ENCODE measurements at places on chromosomes 7 and 10.

DNA sequence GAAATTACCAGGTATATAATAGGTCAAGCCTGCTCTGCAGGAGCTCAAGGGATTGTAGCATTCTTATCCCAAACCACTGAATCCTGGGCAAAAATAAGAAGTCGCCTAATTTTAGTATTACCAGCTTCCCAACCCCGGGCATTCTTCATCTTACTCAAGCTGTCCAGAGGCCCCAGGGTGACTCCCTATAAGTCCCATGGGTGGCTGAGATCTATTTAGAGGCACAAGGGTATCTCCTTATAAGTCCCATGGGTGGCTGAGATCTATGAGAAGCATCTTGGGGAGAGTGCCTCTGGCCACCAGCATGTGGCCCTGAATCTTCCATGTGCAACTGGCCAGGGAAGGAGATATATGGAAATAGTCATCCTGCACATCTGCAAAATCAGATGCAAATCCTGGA, 38.9 kb downstream of the PRSS2 start:
- no peak for DNase-seq

- no peak for DNase-seq
Observed at GRCh38 chr7:113945018-113945938, 26.5 kb upstream of the PPP1R3A start.

- no peak for DNase-seq
Observed at GRCh38 chr10:91307489-91307888, 87.0 kb downstream of the PCGF5 start.

GRCh38 chr10:99531696-99532593, 797 bp upstream of the NKX2-3 start:
- DNase-seq: no peak

- DNase-seq: peak; percentile 22
Observed at GRCh38 chr10:15719899-15720634, at the start of gene ITGA8. Gene ITGA8 (minus strand): TSS chr10:15719922. CDS start chr10:15719771, 151 bp downstream.

GRCh38 chr10:120221873-120222485, 235.0 kb upstream of the PLPP4 start:
- peak; percentile 64 for DNase-seq

DNA sequence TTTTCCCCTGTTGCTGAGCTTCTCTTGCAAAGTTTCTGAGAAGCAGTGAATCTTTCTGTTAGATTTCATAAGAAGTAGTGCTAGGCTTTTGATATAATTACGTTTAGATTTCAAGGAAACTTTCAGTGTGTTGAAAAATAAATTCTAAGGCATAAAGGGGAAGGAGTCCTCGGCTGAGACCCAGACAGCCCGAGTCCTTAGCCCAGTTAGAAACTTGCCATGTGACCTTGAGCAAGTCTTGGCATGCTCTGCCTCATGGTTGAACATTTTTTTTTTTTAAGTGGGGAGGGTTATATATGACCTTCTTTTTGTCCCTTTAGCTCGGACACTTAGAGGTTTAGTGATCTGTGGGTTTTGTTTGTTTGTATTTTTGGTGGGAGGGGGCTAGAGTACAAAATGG, 117.5 kb downstream of the TCF7L2 start:
- no peak for DNase-seq

DNA sequence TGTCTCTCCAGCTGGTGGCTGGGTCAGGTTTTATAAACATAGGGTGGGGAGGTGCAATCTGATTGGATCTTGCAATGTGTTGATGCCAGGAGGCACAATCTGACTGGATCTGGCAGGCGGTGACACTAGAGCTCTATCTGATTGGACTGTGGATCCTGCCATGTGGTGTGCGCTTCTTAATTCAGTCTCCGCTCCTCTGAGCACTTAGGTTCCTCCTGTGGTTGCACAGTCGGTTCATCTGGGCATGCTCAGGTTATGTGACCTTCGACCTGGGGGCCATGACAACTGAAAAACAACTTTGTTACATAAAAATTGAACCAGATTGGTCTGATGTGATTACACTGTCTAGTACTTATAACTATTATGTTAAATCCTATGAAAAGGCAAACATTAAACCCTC, 127.1 kb upstream of the SVIL start:
- DNase-seq: no peak

DNA sequence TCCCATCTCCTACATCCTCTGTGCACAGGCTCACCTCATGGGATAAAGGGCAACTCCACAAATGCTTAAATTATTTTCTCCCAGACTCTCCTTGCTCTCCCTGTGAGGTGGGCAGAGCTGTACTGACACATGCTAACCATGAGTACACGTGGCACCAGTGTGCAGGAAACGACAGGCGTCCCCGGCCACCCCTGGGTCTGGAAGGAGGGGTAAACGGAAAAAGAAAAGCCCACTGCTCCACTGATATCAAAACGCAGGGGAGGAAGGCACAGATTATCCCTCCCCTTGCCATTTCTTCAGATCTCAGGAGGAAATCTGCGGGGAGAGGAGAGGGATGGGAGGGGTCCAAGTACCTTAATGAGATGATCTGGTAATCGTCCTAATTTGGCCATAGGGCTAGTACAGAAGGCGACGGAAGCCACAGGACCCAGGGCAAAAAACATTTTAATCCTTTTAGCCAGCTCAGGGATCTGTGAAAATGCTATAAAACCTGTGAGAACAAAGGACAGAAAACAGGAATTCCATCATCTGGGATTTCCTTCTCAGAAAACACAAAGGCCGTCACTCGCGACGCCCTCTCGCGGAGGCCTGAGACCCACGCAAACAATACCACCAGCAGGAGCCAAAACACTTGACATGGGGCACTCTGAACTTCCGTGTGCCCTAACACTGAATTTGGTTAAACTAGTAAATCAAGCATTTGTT, 17.8 kb upstream of the CH25H start:
- DNase-seq: peak; percentile 88

- DNase-seq: no peak
Observed at GRCh38 chr7:25578991-25579777, 350.9 kb upstream of the NPVF start.

DNA sequence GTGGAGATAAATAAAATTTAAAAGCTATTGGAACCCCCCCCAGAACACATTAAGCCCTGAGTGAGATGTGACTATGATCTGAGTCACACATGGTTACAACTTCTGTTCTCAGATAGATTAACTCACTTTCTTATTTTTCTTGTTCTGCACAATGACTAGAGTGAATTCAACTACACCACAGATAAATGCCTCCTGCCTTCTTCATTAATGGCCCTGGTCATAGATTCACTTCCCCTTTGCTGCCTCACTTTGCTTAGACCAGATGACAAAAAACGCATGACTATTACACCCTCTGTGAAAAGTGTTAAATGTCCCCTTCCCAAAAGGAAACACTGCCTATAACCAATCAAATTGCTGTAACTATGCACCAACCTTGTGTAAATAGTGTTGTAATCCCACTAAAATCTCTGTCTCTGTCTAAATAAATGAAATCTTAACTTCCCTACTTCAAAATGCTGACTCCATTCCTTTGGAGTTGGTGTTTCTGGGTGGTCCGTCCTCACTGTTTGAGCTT, 49.4 kb downstream of the AKR1D1 start:
- DNase-seq: no peak

GRCh38 chr7:158479021-158479663, 108.5 kb downstream of the PTPRN2 start:
- no peak for DNase-seq

GRCh38 chr10:97134110-97134509, 51.6 kb downstream of the SLIT1 start:
- no peak for DNase-seq

GRCh38 chr7:132966754-132967469, 115.0 kb downstream of the CHCHD3 start:
- DNase-seq: no peak
